ENCODE measurements at places on chromosomes 1 and 21.

GRCh38 chr1:108824051-108824450, 32.8 kb downstream of the AKNAD1 start:
- DNase-seq = no peak

DNA sequence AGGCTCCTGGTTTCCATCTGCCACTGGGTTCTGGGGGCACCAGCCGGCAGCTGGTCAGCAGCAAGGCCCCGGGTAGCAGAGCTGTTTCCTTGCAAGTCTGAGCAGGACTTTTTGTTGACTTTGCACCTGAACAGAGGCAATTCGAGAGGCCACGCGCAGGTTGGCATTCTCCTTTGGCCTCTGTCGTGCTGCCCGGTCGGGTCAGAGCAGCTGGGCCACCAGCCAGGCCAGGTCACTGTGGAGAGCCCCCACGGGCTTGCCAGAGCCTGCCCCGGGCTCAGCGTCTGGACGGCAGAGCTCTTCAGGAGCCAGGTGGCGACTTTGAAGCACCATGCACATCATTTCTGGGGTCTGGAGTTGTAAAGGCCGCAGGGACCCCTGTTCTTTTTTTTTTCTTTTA, 28.4 kb upstream of the TMEM52 start:
- DNase-seq = no peak

- no peak for DNase-seq
These were observed 1404.4 kb upstream of the PRMT6 start for GRCh38 chr1:105652109-105652508.

- DNase-seq = no peak
These were observed 465 bp downstream of the HUNK start for GRCh38 chr21:31873275-31873695.

- peak; percentile 29 for DNase-seq
These were observed 355.5 kb downstream of the LMO4 start for GRCh38 chr1:87684194-87684593.

GRCh38 chr1:201175820-201176500, 14.7 kb upstream of the IGFN1 start:
- DNase-seq = no peak

- DNase-seq = no peak
These were observed 291.1 kb downstream of the PTPRU start for GRCh38 chr1:29527314-29528004.

GRCh38 chr1:84619383-84620102, 45.3 kb upstream of the CTBS start:
- peak; percentile 95 for DNase-seq

- no peak for DNase-seq
These were observed 204.9 kb downstream of the TBX15 start for GRCh38 chr1:118783095-118783758.

GRCh38 chr1:23209770-23210169, 7.5 kb downstream of the HTR1D start:
- peak; percentile 32 for DNase-seq

- DNase-seq = peak; percentile 64
These were observed 25.1 kb downstream of the NENF start for GRCh38 chr1:212457740-212458338.

DNA sequence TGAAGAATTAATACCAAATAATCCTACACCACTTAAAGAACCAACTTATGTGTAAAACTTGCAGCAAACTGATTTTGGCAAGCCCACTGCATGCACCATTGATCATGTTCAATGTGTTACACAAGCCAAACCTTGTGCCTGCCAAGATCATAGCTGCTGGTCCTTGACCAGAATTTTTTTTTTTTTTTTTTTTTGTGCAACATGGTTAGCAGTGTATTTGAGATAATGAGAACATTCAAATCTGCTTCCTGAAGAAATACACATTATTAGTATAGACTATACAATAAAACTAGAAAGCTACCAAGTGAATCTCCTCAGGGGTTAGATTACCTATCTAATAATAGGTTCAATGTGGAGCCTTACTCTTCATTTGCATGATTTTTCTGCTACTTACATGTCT, 421.0 kb downstream of the MRPL39 start:
- no peak for DNase-seq

Measured in dermis blood vessel endothelial cell (primary cell).